ENCODE measurements at places on chromosomes 16 and 17.

DNA sequence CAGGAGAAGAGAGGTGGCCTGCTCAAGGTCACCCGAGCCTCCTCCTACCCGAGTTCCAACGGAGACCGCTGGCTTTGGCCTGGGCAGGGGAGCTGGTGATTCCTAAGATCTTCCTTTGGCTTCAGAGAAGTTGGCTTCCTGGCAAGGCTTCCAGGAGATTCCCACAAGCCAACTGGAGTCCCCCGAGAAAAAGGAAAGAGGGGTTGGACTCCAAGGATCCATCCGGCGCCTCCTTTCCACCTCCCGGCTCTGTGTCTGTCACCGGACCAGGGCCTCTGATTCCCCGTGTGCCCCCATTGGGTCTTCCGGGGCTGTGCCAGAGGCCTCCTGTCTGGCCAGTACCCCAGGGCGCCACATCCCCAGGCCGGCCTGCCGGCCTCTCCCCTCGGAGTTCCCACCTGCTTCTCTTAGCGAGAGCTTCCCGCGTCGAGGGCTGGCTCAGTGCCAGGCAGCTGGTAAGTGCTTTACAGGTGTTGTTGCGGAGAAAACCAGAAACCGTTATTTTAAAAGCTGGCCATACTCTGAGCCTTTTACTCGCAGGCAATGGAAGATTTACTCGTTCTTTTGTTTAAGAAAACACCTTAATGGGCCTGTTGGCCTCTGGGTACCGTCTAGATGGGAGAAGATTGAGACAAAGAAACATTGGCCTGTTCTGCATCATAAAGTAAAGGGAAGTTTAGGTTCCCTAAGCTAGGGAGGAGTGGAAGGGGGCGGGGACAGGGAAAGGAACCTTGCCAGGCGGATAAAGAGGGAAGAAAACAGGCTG lies 258.4 kb upstream of the SDK2 start:
- peak; percentile 83 for DNase-seq

DNA sequence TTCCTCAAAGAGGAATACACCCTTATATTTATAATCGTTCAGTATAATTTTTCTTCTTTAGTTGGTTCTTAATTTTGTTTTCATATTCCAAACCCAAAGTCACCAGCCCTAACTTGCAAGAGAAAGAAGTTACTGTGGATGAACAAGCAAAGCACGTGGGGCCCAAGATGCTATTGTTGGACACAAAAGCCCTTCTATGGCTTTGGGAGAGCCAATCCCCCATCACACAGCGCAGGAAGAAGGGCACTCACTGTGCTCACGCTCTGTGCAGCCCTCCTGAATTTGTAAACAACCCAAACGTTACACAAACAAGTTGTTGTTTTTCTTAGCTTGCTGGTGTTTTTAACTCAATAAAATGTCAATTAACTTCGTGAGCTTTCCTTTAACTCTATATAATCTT lies 22.5 kb downstream of the SPPL2C start:
- no peak for DNase-seq

DNA sequence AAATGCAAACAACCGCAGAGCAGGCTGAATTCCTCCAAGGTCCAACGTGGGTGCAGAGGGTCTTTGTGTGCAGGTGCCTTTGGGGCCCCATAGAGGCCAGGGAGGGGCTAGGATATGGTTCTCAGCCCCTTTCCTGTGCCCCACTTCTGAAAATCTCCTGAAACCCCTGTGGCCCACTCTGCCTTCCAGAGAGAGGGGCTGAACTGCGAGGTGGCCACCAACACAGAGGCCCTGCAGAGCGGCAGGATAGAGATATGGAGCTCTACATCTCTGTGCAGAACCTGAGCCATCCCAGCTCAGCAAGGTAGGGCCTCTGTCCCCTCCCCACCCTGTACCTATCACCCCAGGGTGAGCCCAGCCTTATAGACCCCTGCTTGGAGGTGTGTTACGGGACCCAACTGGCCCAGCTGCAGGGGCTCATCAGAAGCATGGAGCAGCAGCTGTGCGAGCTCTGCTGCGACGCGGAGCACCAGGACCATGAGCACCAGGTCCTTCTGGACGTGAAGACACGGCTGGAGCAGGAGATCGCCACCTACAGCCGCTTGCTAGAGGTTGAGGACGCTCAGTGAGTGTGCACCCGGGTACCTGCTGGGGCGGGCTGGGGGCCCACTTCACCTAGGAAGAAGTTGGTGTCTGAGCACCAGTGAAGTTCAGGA lies 5.5 kb downstream of the USP6 start:
- DNase-seq: no peak

DNA sequence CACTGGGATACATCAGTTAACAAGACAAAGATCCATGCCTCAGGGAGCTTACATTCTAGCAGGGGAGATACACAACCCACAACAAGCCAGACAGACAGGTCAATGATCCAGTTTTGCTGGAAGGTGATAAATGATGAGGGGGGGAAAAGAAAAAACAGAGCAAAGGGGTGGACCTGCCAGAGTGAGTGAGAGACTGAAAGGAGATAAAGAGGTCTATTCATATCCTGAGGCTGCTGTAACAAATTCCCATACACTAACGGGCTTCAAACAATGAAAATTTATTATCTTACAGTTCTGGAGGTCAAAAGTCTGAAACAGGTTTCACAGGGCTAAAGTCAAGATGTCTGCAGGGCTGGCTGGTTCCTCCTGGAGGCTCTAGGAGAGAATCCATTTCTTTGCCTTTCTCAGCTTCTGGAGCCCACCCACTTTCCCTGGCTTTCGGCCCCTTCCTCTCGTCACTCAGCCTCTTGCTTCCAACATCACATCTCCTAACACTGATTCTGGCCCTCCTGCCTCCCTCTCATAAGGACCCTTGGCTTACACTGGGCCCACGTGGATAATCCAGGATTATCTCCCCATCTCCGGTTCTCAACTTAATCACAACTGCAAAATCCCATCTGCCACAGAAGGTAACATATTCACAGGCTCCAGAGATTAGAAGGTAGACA lies 81.5 kb downstream of the GAS7 start:
- no peak for DNase-seq

DNA sequence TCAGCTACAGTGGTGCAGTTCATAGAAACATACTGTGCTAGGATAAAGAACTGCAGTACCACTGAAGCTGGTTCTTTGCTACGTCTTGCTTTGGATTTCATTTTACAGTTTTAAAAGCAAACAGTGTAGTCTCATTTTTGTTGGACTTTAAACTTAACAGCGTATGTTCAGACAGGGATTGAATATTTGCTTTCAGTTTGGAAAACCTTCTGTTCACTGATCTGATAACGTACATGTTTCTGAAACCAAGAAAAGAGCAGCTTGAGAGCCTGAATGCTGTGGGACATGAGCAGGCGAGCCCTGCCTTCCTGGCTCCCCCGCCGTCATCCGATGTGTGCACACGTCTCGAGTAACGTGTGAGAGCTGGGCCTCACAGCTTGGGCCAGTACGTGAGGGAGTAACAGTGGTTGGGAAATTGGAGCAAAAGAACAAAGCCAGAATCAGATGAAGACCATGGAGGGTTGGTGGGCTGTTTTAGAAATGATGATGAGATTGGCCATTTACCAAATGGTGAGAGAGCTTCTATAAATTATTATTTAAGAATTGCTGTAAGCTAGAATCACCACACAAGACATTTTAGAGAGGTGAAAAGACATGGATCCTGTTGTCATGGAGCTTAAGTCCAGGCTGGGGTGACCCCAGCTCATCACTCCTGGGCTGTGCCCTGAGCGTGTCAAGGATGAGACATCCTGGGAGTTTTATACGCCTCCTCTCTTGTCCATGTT lies 20.8 kb upstream of the CLEC18C start:
- DNase-seq: no peak

DNA sequence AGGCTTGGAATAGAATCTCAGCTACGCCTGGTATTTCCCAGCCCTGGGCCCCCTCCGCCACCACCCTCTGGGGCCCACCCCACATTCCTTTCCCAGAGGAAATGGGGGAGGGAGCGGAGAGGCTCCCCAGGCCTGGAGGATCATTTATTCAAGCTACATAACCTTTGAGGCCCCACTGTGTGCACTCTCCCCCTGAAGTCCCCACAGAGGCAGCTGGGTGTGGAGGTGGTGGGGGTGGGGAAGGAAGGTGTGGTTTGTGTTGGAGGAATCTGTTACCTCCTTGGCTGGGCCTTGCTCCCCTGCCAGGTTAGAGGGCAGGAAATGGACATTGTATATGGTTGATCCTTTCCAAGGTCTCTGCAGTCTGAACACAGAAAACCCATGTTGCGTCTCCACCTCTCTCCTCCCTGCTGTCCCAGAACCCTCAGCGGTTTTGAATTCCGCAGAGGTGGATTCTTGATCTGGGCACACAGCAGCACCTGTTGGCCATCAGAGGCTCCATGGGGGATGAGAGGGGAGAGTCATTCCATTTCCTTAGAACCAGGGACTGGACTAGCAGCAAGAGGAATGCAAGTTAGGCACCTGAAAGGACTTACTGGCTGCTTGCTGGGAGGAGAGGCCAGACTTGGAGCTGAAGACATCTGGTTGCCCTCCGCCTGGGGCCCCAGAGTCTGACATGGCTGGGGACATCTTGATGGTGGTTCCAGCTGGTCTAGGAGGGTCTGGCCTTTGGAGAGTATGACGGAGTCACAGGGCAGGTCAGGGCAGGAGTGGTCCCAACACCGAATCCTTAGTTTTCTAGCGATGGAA lies 23.0 kb downstream of the ARHGAP23 start:
- DNase-seq: no peak

DNA sequence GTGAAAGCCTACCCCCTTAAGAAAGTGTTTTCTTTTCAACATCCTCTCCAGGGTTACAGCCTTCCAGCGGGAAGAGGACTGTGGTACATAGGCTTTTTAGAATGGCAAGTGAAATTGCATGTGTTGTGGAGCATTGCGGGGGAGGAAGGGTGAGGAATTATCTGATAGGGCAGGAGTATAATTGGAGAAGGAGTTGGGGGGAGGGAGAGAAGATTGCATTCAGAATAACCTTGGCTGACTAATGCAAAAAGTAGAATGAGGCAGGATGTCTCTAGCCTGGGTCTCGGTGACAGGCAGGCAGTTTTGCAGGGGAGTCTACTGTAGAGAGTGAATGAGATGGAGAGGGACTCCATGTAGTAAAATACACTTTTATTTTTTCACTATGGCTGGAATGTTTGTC lies 2.4 kb upstream of the CDH8 start:
- no peak for DNase-seq

GRCh38 chr16:4900036-4900435 lies 36.9 kb downstream of the PPL start:
- no peak for DNase-seq

GRCh38 chr16:83804366-83804765 lies 3.4 kb upstream of the HSBP1 start:
- peak; percentile 71 for DNase-seq

DNA sequence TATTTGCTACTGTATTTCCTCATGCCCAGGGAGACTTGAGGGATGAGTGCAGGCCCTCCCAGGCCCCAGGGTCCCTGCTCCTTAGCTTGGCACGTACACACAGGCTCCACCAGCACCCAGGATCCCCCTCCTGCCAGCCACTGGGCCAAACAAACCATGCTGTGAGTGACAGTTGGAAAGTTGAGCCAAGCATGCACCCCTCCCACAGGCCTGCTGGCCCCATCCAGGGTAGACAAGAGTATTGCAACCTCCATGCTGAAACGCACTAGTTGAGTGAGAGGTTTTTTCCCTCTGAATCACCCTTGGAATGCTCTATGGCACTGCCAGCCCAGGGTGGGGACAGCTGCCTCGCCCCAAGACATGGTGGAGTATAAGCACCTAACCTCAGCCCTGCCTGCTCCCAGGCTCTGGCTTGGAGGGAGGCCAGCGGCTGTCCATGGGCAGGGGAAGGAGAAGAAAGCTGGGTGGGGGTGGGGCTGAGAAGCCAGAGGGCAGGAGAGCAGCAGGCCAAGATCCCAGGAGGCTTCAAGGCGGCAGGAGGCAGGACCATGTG lies 49.6 kb downstream of the PITPNM3 start:
- no peak for DNase-seq

DNA sequence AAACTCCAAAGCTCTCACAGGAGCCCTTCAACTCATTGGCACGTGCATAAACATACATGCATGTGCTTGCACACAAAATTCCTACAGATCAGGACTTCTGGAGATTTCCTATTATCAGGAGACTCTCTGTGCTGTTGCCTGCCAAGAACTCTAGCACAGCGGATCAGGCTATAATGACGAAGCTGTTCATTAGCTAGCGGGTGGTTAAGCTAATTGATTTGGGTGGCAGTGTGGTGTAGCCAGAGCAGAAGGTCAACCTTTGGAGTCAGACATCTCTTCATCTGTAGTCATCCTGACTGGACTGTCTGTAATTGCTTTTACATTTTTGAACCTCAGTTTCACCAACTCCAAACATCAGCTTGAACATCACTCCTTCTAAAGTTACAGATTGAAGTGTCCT lies 69.0 kb downstream of the KIF2B start:
- DNase-seq: no peak

DNA sequence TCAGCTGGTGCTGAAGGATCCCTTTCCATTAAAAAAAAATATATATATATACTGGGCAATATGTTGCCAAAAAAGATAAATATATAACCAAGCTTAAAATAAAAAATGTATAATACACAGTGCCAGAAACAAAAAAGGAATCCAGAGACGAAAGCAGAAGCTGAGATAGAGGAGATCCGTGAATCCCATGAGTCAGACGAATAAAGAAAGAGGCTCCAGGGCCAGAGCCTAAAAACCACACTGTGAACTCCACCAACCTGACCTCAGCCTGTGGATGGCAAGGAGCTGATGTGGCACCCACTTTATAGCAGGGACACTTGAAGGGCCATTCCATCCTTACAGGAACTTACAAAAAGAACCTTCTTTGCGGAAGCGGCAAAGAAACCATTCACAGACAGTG lies 34.8 kb downstream of the PITPNM3 start:
- no peak for DNase-seq

GRCh38 chr17:35519906-35520442 lies 17.5 kb downstream of the SLFN12L start:
- DNase-seq: peak; percentile 63

DNA sequence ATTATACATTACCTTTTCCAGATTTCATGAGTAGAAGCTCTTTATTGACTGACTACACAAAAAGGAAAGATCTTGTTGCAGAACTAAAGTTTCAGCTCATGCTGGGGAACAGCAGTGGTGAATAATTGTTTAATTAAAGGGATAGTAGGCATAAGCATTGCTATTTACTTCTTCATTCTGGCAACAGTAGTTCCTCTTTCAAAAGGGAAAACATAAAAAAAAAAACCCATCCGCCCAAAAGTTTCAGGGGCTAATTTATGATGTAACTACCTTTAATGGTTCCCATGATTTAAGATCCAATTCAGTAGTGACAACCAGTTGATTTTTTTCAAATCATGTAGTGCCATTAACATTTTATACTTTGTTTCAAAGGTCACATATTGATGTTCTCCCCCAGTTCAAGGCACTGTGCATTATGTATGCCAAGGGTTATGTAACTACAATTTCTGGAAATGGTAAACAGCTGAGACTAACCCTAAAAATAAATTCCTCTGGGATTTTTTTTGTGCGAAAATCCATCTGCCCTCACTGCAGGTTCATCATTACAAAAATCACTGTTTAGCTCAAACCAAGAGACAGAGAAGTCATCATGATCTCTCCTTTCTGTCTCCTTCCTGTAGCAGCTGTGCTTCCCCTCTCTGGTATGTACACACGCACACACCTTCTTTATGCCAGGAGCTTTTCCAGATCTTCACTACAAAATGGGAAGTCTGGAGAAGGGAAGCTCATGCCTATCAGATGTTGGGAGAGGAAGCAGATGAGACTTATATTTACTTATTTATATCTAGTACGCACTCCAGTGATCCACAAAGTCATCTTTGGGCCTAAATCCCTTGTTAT lies 2.2 kb upstream of the PHLPP2 start:
- peak; percentile 16 for DNase-seq

- DNase-seq: peak; percentile 74
These were observed 189.0 kb upstream of the CIBAR2 start for GRCh38 chr16:85301231-85301630.

- DNase-seq: no peak
These were observed at the start of gene SULT1A1 for GRCh38 chr16:28609631-28610594. SULT1A1 (minus strand) TSS chr16:28610044; CDS start chr16:28608855, 1,189 bp downstream.

Data from DMS53 (cell line).